ENCODE measurements at places on chromosomes 12 and 14. TPM values are rescaled to one million over a fixed set of nuclear protein-coding genes. Genes with fewer than 3 reads are reported as not detected.

DNA sequence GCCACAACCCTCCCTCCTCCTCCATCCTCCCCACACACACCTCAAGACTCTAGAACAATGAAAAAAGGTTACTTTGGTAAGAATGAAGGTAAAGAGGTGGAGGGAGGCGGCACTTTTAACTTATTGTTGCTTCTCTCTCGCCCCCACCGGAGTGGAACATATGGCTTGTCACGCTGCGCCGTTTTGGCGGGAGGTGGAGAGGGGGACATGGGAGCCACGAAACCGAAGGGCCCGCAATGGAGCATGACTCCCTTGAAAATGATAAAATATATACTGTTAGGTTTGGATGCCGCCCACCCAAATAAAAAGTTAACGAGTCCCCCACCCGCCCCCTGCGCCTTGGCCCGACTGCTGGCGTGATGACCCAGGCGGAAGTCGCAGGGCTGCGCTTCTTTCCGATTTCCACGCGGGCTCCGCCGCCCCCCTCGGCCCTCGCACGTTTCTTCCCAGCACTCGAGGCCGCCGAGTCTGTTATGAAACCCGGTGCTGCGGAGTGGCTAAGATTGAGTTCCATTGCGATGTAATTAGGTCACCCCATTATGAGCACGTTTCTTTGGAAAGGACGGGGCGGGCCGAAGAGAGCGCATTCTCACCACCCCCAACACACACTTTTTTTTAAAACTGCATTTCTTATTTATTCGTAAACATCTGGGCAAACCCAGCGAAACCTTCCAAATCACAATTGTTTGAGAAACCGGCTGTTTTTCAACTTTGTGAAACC is 1.4 kb upstream of the ZFP36L1 start:
- H3K27me3 ChIP-seq: no peaks in the 10 kb centered on the region
- H3K4me3 ChIP-seq: peak overlapping the region; percentile 96

- H3K4me3 ChIP-seq: no peak overlapping the region
- H3K27ac ChIP-seq: peak overlapping the region; percentile 97
- DNase-seq: no peak
- no peaks in the 10 kb centered on the region for H3K27me3 ChIP-seq
- H3K4me1 ChIP-seq: peaks cover 47% of the 10 kb centered on the region
Observed at GRCh38 chr14:75547552-75548250, 25.4 kb downstream of the BATF start.

DNA sequence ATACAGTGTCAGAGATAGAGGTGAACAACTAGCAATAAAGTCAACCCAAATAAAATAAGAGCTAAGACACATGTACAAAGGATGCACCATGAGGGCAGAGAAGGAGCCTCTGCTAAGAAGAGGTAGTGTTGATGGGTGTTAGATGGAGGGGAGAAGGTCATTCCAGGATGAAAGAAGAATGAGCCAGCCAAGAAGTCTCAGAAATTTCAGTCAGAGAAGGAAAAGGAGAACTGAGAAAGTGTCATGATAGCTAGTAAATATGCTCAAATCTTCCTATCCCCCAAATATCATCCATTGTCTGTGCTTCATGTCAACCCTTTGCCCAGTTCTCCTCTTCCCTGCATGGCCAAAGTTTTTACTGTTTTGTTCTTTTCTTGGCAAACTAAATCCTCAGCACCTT is 225.2 kb upstream of the BTG1 start:
- H3K27me3 ChIP-seq: no peaks in the 10 kb centered on the region
- H3K27ac ChIP-seq: no peak overlapping the region
- H3K4me3 ChIP-seq: no peak overlapping the region
- H3K4me1 ChIP-seq: peaks cover 6% of the 10 kb centered on the region
- no peak for DNase-seq

DNA sequence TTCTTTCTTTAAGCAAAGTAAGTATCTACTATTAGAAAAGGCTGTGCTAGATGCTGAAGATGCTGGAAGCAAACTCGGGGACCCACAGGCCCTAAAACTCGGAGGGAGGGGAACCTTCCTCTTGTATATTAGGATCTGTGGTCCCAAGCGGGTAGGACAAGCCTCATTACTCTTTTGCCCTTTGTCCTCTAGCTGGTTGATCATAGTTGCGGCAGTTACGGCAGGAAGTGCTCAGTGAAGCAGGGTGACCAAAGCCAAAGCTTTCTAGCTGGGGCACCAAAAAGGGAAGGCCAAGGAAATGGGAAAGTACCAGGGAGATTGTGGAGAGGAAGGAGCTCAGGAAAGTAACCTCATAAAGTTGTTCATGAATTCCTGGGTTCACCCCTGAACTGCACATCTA is 76.3 kb downstream of the SCFD1 start:
- no peak for DNase-seq
- no peak overlapping the region for H3K27ac ChIP-seq
- H3K27me3 ChIP-seq: no peaks in the 10 kb centered on the region

The B4GALNT1 gene
- total RNA-seq: not detected

All from T-helper 17 cell (primary cell).